WTC11 (cell line): ENCODE measurements at places on chromosomes 3 and 15.

- no peak for DNase-seq
Observed at GRCh38 chr3:122907471-122907870, 112.6 kb downstream of the SLC49A4 start.

DNA sequence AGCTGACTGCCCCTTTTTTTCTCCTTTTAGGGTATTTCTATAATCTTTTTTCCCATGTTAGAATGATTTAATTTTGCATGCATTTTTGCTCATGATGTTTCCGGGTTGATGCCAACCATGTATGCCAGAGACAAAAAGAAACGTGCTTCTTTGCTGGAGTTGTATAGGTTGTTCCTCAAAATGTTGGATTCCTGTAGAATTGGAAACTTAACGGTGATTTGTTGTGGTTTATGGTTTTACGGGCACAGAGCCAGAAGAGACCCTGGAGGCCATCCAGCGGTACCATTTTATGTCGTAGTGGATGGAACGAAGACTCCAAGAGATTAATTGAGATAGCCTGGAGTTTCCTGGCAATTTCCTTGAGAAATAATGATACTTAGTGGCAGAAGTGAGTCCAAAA is 481.5 kb upstream of the RGMA start:
- no peak for DNase-seq

GRCh38 chr15:101478701-101479341 is 10.7 kb downstream of the PCSK6 start:
- no peak for DNase-seq

- DNase-seq: peak; percentile 96
Observed at GRCh38 chr15:75639709-75640482, at the start of gene IMP3. Gene IMP3 (minus strand): TSS chr15:75640224. CDS start chr15:75640168, 56 bp downstream.

GRCh38 chr3:113783980-113784379 is 37.1 kb downstream of the ATP6V1A start:
- DNase-seq: no peak

- DNase-seq: peak; percentile 81
Observed at GRCh38 chr3:4466741-4467521, at the start of gene SUMF1. Gene SUMF1 (minus strand): TSS chr3:4467269. CDS start chr3:4467245, 24 bp downstream.

DNA sequence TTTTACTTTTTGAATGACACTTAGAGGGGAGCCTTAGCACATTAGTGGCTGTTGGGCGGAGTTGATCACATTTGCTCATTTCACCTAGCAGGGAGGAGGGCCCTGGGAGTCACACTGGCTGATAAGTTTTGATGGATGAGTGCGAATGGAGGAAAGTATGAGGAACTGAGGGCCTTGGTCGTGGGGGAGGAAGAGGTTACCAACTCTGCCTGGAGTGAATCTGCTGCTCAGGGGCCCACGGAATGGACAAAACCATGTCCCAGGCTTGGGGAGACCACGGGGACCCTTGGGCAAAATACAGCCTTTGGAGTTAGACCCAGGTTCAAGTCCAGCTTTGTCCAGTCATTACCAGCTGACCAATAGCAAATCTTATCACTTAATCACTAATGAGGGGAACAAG is 5.1 kb upstream of the FLNB start:
- no peak for DNase-seq

DNA sequence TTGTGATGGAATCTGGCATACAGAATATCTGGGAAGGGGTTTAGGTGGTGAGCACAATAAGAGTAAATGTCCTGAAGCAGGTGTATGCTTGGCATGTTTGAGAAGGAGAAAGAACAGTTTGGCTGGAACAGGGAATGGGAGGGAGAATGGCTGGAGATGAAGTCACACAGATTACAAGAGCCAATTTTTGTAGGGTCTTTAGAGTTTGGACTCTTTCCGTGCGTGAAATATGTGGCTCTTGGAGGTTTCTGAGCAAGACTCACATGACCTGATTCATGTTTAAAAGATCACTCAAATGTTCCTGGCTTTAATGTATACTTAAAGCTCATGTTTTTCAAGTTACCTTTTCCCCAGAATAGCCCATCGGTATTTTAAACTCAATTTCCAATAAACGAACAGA is 32.8 kb downstream of the SPRED1 start:
- DNase-seq: no peak

DNA sequence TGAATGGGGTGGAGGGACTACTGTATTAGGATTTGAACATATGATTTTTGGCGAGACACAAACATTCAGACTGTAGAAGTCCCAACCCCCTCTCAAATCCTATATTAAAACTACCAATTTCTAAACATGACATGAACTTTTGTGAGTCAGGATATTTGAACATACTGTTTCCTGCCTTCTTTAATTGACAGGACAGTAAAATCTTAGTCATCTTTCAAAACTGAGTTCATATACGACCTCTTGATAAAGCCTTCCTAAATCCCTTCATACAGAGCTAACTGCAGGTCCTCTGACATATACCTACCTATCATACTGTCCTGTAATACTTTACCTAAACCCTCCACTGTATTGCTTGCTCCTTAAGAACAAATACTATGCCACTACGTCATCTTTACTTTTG is 23.5 kb downstream of the ALDH1A2 start:
- DNase-seq: no peak

- no peak for DNase-seq
Observed at GRCh38 chr3:196740481-196741248, 1.0 kb downstream of the PAK2 start.

GRCh38 chr3:128846486-128846891 is 32.9 kb upstream of the ACAD9 start:
- DNase-seq: no peak

- no peak for DNase-seq
Observed at GRCh38 chr15:68028888-68029207, 25.3 kb upstream of the PIAS1 start.

DNA sequence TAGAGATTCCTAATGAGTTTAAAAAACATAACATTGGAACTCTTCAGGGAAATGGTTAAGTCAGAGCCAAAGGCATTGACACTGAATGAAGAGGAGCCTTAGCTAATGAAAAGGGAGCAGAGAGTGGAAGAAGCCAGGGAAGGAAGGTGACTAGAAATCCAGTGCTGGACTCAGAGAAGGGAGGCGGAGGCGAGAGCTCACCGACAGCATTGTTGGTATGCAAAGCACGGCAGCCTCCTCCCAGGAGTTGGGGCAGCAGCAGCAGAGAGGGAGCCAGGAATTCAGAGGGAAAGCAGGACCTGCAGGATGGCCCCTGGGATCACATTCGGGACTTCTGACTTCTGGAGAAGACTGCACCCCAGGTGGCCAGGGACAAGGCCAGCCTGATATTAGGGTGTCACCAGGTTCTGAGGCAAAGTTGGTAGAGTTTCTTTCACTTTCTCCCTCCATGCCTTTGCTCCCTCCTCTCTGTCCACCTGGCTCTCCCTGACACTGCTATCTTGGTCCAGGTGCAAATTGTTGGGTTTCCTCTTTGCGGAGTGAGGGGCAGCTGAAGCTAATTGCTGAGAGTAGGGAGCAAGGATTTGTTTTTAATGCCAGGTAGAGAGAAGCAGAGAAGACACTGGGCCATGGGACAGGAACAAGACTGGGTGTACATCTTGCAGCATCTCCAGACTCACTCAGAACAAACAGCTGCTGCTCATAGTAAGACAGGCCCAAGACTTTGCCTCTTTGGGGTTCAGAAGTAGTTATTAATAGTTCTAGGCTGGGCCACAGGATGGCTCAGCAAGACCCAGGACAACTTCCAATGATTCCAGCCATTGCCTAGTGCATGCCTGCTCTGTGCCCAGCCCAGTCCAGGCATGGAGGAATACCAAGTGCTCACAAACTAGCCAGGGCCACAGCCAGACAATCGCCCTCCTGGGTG is 157.9 kb downstream of the TLE3 start:
- DNase-seq: peak; percentile 69

GRCh38 chr3:66267031-66267430 is 46.2 kb downstream of the SLC25A26 start:
- DNase-seq: no peak

GRCh38 chr3:41035456-41036022 is 163.8 kb upstream of the CTNNB1 start:
- DNase-seq: no peak

- DNase-seq: no peak
Observed at GRCh38 chr3:69848113-69848512, 108.8 kb downstream of the MITF start.

DNA sequence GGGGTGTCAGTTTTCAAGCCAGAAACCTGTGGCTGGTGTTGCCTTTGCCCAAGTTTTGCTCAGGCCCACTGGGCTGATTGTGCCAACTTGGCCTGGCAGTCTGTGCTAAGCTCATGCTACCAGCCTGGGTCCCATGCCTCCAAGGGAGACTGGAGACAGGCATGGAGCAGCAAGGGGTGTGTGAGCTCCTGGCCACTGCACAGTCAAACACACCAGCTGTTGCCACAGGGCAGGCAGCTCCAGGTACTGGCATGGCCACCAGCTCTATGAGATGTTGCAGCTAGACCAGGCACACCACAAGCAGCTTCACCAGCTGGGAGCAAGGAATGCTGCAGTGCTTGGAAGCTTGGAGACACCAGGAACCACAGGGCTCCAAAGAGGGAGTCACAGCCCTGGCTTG is 638.8 kb downstream of the PLOD2 start:
- no peak for DNase-seq

GRCh38 chr3:52742418-52743041 is 28.2 kb downstream of the NEK4 start:
- DNase-seq: no peak

GRCh38 chr3:152620395-152620794 is 214.5 kb upstream of the P2RY1 start:
- no peak for DNase-seq

DNA sequence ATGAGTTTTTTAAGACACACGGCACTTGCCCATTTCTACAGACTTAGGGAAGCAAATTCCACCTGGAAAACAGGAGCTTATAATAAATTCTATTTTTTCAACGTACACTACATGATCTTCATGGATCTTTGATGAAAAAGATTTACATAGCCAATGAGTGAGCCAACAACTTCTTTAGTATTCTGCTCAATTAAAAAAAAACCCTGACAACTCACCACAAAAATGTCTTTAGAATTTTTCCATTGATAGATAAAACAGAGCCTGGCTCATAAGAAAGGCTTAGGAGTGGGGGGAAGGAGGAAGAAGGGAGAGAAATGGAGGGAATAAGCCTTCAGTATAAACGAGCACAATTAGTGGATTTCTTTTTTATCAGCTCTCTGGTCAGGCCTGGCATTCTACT is 126.7 kb downstream of the ATP10A start:
- DNase-seq: no peak

DNA sequence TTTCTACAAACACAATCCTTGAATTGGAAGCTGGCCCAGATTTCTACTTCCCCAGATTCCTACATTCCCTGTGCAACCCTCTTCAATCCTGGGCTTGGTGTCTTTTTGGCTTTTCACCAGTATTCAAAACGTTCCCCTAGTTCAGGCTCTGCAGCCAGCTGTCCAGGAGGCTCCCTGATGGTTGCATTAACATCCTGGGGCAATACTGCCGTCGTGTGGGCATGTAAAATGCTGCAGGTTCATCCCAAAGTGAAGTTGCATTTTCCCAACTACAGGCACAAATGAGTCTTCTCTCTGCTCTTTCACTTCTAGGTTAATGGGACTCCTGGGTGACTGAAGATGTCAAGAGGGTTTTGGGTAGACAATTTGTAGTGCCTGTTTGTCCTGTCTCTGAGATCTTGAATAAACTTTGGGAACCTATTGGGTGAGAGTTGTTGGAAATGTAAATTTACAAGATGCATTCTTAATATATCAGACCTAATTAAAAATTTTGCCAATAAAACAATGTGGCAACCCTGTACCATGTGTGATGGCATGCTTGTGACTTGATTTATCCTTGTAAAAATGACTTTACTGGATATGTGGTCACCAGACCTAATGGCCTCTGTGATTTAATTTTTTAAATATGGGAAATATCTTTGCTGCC is 28.6 kb downstream of the SOX14 start:
- peak; percentile 67 for DNase-seq

- DNase-seq: no peak
Observed at GRCh38 chr3:128878556-128879124, 780 bp upstream of the ACAD9 start.

GRCh38 chr3:20480786-20481365 is 294.9 kb upstream of the SGO1 start:
- DNase-seq: no peak

GRCh38 chr3:9944271-9944670 is 7.9 kb downstream of the PRRT3 start:
- no peak for DNase-seq

DNA sequence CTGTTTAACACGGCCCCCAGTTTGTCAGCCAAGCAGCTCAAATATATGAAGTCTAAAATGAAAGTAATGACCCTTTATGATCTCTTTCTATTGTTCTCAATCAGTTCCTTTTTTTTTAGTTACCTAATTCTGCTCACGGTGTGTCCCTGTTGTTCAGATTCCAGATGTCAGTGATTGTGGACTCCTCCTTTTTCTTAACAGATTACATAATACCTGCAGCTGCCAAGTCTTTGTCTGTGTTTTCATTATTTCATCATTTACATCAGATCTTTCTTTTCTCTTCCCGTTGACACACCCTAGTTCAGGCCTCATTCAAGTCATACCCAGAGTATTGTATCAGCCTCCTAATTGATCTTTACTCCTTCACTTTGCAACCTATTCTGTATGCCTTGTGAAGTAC is 56.1 kb upstream of the SKIL start:
- no peak for DNase-seq

GRCh38 chr3:108044699-108045098 is 46.1 kb downstream of the CD47 start:
- DNase-seq: no peak

- DNase-seq: no peak
Observed at GRCh38 chr15:81156324-81156723, 22.3 kb downstream of the CFAP161 start.

GRCh38 chr3:174346571-174346970 is 512.6 kb upstream of the NAALADL2 start:
- no peak for DNase-seq

GRCh38 chr15:62639906-62640605 is 402.5 kb upstream of the TPM1 start:
- DNase-seq: no peak

- no peak for DNase-seq
Observed at GRCh38 chr3:70138606-70139005, 139.1 kb downstream of the SAMMSON start.

- DNase-seq: no peak
Observed at GRCh38 chr15:51492528-51492927, 130.0 kb downstream of the DMXL2 start.

GRCh38 chr3:14547693-14548092 is 7.6 kb upstream of the GRIP2 start:
- no peak for DNase-seq
